Myocyte (in vitro differentiated cells): ENCODE measurements at places on chromosomes 5 and 9.

DNA sequence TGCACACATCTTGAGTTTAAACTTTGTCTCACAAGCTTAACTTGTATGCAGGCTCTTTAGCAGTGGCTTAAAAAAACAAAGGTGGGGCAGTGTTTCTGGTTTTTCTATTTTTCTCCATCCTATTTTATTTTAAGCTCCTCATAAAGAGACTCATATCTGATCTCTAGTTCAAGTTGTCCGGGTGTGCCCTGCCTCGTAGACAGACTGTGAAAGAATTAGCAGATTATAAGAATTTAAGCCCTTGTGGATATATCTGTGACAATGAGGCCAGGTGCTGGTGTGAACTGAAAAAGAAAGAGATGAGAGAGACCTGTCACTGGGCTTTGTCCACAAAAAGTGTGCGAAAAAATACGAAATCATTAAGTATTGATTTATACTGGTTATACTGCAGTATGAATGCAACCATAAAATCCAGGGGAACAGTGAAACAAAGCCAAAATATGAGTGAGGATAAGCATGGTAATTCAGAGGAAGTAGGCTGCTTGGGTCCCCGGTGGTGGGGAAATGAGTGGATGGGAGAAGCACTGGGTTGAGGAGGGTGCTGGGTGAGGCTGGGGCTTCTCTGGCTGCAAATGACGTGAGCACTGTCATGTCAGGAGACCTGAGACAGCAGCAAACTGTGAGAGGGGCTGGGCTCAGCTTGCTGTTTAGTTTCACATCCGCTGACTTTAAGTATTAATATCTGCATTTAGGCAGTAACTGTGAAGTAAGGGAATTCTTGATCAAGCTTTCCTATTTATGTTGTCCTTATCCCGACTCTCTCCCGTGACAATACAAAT is 179.7 kb upstream of the ANKRD55 start:
- no peak for DNase-seq

- no peak for DNase-seq
Measured at GRCh38 chr9:106119176-106119575, 424.8 kb downstream of the TMEM38B start.

DNA sequence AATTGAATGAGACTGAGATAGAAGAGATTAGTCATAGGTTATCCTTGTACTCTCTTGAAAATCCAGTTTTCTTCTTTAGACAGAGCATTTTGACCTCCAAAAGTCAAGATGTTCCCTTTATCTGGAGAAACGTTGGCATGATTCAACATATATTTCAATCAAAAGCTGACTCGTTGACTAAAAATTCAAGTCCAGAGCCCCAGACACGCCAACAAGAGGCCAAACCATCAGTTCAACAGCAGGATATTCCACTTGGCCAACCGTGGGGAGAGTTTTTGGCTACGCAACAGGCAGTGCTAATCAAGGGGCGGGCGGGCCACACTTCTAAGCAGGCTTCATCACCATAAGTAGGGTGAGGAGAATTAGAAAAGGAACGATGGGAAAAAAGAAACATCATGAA is 119.1 kb downstream of the SLIT3 start:
- no peak for DNase-seq

DNA sequence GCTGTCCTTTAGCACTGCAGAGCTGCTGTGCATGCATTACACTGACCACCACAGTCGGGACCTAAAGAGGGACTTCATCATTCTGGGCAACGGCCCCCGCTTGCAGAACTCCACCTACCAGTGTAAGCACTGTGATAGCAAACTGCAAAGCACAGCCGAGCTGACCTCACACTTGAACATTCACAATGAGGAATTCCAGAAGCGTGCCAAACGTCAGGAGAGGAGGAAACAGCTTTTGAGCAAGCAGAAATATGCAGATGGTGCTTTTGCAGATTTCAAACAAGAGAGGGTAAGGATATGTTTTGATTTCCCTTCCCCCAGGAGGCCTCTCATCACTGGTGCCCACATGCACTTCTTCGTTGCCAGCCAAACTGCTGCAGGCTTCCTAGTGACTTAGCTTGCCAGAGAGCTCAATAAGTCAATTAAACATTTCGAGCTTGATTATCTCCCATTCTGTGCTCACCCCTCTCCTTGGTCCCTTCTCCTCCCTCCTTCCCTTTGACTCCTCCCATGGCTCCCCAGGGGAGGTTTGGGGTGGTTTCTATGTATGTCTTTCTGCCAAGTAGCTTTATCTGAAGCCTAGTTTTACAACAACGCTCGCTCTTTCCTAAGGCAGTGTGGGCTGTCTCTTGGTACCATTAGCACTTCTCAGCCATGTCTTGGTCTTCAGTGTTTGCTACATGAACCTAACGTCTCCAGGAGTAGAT is 66.7 kb downstream of the ZNF462 start:
- DNase-seq, result no peak

- DNase-seq, result no peak
Measured at GRCh38 chr9:83006378-83006777, 56.6 kb downstream of the RASEF start.

- DNase-seq, result no peak
Measured at GRCh38 chr5:78514427-78515330, 133.9 kb downstream of the LHFPL2 start.

GRCh38 chr9:33921967-33922895 is 105.3 kb downstream of the UBE2R2 start:
- DNase-seq, result peak; percentile 28

- DNase-seq, result no peak
Measured at GRCh38 chr9:120098584-120098983, 481.4 kb downstream of the CDK5RAP2 start.

DNA sequence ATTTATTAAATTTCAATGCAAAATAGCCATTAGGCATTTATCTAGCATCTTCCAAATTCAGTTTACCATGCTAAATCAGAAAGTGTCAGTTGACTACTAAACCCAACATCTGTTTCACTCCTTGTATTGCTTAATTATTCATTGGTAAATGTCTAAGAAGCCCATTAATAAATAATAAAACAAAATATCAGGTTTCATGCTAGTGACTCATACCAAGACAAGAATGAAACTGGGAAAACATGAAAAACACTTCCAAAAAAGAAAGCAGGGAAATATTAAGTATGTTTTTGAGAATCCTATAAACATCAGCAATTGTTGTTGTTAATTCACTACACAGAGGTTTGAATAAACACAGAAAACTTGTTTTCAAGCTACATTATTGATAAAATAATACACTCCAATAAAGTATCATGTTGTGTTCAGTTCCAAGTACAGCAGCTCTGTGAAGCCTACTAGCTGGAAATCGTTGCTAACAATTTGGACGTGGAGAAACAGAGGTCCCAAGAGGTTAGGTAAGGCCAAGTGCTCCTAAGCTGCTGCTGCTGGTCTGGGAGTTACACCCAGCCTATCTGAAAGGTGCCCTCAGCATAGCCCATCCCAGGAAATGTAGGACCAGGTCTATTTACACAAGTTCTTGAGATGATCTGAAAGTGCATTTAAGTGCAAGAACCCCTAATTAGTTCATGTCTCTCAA is 78.8 kb downstream of the GNAQ start:
- peak; percentile 27 for DNase-seq

GRCh38 chr5:32534041-32534440 is 51.3 kb upstream of the SUB1 start:
- DNase-seq, result no peak

DNA sequence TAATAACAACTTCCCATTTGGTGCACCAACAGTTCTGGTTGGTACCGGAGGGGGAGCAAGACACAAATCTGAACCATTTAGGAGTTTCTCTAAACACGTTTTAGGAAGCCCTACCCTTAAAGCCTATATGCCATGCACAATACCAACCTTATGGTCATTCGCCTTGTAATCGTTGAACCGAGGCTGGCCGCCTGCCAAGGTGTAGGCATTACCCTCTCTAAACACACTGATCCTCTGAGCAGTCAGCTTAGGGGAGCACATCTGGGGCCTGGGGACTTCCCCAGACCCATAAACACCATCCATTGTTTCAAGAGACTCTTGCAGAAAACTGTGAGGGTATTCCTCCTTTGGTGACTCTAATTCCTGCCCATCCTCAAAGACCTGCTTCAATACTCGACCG is 328 bp downstream of the GRXCR2 start:
- DNase-seq, result no peak

GRCh38 chr9:74876382-74876949 is 11.3 kb downstream of the TRPM6 start:
- no peak for DNase-seq

- peak; percentile 47 for DNase-seq
Measured at GRCh38 chr5:69315972-69316371, 16.6 kb downstream of the CCDC125 start.

- no peak for DNase-seq
Measured at GRCh38 chr9:124101215-124101968, 89.8 kb downstream of the LHX2 start.

- DNase-seq, result no peak
Measured at GRCh38 chr9:4771788-4772187, 21.0 kb upstream of the RCL1 start.

DNA sequence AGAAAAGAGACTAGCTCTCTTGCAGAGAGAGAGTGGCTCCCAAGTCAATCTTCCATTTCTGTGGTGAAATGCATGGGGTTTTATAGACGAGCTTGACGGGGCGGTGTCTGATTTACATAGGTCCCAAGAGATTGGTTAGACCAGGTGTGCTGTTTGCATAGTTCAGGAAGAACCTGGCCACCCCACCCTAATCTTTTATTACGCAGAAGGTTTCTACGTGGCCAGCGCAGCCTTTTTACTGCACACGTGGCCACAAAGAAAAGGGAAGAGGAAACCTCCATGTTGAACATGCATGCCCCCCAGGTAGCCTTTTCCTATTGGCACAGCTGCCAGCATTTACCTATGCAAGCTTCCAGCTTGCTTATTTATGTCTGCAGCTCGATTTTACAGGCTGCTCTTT is 92.1 kb downstream of the CAVIN4 start:
- no peak for DNase-seq

- peak; percentile 41 for DNase-seq
Measured at GRCh38 chr5:148697180-148697808, 43.0 kb upstream of the HTR4 start.

DNA sequence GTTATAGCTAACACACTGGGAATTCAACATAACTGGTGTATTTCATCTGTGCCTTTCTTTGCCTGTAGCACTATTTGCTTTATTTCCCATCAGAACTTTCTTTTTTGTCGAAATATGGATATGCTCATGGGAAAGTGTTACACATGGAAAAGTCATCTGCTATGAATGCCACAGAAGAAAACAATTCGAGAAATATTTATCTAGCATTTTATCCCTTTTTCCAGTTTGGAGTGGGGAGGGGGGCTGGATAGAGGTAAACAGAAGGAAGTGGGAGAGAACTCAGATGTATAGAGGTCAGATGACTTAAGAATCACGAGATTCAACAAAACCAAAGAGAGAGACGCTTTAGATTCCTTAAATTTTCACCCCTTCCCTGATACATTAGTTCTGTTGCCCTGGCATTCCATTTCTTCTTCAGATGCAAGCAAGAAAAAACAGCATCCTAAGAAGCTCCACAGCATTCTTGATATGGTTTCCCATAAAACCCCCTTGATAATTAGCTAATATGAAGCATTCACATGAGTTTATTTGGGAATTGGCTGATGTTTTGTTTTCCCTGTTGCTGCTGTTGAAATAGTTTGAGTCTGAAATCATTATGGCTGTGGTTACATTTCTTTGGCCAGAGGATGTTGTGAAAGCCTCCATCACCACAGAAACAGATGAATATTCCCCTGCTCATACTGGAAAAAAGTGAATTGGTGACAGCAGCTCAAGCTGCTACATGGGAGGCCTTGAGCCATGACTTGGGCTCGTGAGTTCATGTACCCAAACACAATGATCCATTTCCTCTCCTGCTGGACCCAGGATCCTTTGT is 335.8 kb upstream of the DAB2 start:
- peak; percentile 94 for DNase-seq

DNA sequence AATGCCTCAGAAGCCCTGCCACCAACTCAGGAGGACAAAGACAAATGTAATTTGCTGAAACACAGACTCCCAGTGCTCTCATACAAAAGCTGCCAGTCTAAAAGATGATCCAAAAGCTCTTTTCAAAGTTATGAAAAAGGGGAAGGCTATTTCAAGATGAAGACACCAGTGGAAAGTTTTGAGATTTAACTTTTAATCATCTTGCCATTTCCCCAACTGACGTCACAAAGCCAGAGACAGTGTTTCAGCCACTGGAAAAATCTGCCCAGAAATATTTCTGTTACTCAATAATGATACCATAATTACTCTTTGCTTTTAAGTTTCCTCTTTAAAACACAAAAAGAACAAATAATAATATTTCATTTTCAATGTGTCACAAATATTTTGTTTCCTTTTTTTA is 20.9 kb downstream of the ENG start:
- peak; percentile 32 for DNase-seq

- peak; percentile 68 for DNase-seq
Measured at GRCh38 chr5:72441094-72441723, 66.0 kb downstream of the ZNF366 start.

GRCh38 chr9:130842545-130842944 is 7.5 kb downstream of the ABL1 start:
- DNase-seq, result no peak

GRCh38 chr5:66744040-66744439 is 147.8 kb downstream of the MAST4 start:
- DNase-seq, result peak; percentile 4
